ENCODE measurements at places on chromosomes 6 and 20.
A peak's percentile ranks its signal among the peaks of the same experiment; 100 is the strongest.

- no peak for DNase-seq
Measured at GRCh38 chr6:14288910-14289309, 171.3 kb downstream of the CD83 start.

- no peak for DNase-seq
Measured at GRCh38 chr20:45821947-45822346, 5.2 kb downstream of the TNNC2 start.

DNA sequence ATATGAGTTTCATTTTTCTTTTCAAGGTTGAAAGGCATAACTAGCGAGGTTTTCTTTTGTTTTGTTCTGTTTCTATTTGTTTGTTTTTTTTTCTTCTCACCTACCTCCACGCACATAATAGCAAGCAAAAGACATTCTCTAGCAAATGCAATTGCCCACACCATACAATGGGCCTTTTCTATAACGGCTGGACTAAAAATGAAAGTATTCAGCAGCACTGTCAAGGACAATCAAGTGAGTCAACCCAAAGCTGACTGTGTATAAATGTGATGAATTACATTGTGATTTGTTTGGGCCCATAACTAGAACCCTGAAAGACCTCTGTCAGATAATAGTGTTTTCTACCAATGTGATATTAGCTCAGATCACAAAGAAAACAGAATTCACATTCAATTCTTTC is 496.7 kb downstream of the RNF144B start:
- no peak for DNase-seq

GRCh38 chr6:24205020-24205492 is 79.0 kb downstream of the NRSN1 start:
- no peak for DNase-seq

DNA sequence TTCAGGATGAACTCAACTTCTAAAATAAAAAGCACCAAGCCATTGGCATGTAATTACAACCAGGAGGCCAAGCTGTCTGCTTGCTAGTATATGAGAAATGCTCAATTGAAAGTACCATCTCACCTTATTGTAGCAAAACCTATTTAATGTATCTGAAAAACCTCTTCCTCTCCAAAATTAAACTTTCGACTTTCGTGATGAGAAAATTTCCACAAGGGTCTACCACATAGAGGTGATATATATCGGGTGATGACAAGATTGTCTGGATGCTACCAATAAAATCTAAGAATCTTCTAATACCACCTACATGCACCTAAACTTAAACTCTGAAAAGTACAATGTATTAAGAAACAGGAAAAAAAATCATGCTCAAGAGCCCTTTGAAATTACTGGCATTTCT is 74.2 kb downstream of the ATXN1 start:
- DNase-seq: no peak

- DNase-seq: no peak
Measured at GRCh38 chr20:6559791-6560190, 207.7 kb upstream of the BMP2 start.

DNA sequence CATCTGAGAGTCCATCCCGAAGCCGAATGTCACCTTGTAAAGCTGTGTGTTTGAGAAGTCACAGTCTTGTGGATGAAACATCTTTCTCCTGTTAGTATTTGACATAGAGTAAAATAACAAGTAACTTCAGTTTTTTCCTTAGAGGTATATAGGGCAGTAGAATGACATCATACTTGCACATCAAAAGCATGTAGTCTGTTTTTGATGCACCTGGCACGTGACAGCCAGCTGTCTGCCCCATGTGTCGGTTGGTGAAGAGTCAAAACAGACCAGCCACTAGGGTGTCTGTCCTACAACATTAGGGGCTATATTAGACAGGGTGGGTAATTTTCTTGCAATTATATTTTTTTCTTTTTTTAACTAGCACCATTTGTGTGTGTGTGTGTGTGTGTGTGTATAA is 70.2 kb downstream of the SNX9 start:
- peak; percentile 26 for DNase-seq

DNA sequence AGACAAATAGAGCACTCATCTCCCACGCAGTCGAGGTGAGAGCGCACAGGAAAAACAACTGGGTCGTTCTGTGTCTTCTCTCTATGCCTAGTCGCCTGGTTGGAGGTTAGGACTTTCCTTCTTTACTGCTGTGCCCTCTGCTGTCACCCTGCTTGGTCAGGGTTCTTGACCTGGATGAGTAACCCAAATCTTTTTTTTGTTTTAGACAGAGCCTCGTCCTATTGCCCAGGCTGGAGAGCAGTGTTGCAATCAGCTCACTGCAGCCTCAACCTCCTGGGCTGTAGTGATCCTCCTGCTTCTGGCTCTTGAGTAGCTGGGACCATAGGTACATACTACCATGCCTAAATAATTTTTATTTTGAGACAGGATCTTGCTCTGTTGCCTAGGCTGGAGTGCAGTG is 24.5 kb downstream of the PRPF6 start:
- DNase-seq: no peak

DNA sequence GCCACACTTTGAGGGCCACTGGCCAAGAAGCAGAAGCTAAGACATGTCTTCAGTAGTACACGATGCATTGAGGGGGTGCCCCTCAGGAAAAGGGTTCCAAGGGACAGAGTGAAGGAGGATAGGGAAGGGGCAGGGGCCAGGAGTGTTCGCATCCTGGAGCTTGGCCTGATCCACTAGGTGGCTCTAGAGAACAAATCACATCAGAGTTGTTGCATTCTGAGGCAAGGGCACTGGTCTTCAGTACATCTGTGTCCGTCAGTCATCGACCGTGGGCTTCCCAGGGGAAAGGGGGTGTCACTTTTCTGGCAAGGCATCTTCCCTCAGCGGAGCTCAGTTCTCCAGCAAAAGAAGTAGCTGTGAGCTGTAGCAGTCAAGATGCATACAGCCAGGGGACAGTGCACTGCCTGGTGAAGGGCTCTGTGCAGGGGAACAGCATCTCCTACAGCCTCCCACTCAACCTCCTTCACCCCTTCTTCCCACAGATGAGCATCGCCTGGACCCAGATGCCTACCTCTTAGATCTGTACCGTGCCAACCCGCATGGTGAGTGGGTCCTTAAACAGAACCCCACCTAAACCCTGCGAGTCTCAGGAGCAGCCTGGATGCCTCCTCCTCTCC is 47.8 kb downstream of the ARHGAP40 start:
- no peak for DNase-seq

DNA sequence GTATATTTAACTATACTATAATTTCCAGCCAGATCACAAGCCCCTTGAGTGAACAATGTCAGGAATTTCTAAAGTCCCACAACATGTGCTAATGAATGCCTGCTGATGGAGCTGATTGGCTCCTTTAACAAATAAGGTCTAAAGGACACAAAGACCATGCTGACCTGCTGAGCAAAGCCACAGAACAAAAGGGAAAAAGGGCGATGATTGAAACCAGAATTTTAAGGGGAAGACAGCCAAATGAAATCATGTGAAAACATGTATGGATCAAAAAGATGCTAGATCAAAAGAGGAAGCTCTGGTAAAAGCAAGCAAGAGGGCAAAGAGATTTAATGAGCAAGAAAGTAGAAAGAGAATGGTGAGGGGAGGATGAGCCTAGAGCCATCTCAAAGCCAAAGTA is 105.6 kb downstream of the DCDC2 start:
- DNase-seq: no peak

DNA sequence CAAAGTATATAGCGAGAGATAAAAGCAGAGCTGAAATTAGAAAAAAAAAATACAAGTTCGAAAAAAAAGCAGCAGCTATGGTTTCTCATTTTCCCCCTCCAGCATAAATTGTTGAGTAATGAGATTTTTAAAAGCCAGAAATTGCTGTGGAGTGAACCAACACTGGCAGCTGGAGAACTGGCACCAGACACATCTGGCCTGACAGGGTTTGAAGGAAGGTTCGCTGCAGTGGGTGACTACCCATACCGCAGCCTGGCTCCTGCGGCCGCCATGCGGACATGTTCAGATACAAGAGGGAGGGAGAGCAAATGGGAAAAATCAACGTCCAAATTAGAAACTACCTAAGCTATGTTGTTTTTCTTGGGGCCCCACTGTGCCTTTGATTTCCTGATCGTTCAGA is 3.3 kb downstream of the APCDD1L start:
- DNase-seq: no peak

DNA sequence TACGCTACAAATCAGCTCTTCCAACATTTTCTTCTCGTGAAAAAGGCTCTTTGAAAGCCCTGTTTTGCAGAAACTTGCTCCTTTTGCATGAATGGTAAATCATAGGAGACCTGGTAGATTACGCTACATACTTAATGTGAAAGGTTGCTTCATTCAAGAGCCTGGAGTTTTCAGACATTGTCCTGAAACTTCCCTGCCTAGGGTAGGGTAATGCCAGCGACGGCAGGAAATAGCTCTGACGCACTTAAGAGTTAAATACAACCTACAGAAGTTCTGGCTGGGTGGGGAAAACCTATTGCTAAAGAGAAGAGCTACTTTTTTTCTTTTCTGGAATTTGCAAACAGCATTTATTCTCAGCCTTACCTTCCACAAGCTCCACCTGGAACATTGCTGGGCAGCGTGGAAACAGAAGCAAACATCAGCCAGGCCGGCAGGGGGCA is 144.5 kb downstream of the LPA start:
- DNase-seq: peak; percentile 62

- no peak for DNase-seq
Measured at GRCh38 chr6:14828201-14828611, 417.7 kb upstream of the JARID2 start.

- DNase-seq: no peak
Measured at GRCh38 chr20:57890202-57890800, 180.5 kb upstream of the PMEPA1 start.

GRCh38 chr20:19644085-19644484 is 114.0 kb upstream of the RIN2 start:
- DNase-seq: no peak

DNA sequence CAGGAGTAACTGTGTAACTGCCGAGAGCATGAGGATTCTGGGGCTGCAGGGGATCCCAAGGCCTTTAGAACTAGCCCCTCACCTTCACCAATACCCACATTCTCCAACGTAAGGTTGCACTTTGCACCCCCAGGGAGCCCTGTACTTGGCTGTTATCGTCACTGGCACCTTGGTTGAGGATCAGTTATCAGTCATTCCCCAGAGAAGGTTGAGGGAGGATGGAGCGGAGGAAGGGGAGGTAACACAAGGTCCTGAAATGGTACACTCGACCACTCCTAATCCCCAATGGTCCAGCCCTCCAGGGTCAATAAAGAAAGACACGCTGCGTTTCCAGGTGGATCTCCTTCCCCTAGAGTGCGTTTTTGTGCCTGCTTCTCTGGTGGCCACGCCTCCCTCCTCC is 1.1 kb upstream of the SPDEF start:
- DNase-seq: no peak

- DNase-seq: no peak
Measured at GRCh38 chr20:62159839-62160238, 16.3 kb downstream of the SS18L1 start.

DNA sequence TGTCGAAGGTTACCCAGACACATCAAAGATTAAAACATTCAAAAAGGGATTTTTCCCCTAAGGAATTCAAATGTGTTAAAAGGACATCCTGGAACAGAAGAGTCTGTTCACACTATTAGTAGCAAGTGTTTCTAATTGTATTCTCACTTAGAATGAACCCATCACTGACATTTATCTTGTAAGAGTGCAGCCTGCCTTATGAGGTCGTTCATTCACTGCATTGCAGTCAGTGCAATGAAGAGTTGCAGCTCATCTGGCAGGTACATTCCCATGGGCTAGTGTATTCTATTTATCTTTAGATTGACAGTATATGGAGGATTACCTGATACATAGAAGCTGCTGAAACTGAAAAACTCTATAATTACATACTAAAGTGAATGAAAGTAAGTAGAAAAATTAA is 36.5 kb downstream of the PHACTR1 start:
- no peak for DNase-seq

- no peak for DNase-seq
Measured at GRCh38 chr20:44034451-44034850, 119.8 kb downstream of the TOX2 start.

GRCh38 chr6:13488015-13488895 is 855 bp upstream of the GFOD1 start:
- no peak for DNase-seq

GRCh38 chr6:106064142-106064541 is 22.0 kb upstream of the PRDM1 start:
- DNase-seq: no peak

DNA sequence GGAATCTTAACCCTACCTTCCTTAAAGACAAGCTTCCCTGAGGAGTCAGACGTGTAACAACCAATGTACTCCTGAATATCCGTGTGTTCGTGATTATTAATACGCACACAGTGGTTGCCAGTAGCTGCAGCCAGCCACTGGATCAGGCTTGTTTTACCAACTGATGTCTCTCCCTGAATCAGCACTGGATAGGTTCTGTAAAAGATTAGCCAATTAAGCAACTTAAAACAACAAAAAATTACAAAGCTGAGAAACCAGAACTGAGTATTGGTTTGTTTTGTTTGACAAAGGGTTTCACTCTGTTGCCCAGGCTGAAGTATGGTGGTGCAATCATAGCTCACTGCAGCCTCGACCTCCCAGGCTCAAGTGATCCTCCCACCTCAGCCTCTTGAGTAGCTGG is 69.3 kb downstream of the MDN1 start:
- no peak for DNase-seq

GRCh38 chr20:19920381-19921138 is 96.6 kb upstream of the NAA20 start:
- DNase-seq: no peak

GRCh38 chr6:137759624-137760023 is 107.4 kb upstream of the TNFAIP3 start:
- DNase-seq: no peak

DNA sequence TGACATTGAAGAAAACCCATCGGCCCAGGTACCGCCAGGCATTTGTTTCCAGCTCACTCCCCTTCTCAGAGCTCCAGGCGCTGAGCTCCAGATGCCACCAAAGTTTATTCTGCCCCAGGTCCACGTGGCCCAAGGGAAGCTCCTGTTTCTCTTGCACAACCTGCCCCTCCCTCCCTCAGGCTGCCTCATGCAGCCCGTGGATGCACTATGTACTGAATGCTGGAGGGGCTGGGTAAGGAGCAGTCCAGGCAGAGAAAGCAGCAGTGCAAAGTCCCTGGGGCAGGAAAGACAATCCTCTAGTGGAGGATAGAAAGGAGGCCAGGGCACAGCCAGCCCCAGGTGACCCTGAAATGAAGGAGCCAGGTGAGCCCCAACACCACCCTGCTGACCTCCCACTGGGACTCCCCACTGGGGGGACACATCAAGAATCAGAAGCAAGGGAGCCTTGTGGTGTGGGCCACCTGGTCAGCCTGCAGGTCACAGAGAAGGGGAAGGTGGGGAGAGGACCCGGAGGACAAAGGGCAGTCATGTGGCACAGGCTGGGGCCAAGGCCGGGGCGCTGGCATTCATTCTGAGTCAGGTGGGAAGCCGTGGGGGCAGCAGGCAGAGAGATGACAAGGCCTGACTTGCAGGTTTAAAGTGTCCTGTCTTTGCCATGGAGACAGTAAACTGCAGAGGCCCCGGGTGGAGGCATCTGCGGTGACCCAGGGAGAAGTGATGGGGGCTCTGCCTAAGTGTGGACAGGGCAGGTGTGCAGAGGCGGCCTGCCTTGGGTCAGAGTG is 230.1 kb downstream of the PREX1 start:
- no peak for DNase-seq

- DNase-seq: no peak
Measured at GRCh38 chr6:9801249-9801754, 613.6 kb downstream of the TFAP2A start.

All from stimulated activated CD4-positive, alpha-beta T cell treated with anti-CD3 and anti-CD28 coated beads, Interleukin-2, amount 100 ng/mL, for 4 hours (primary cell).